ENCODE measurements at places on chromosomes 13 and 19.

- peak; percentile 79 for DNase-seq
Observed at GRCh38 chr19:13002166-13002898, 7.1 kb downstream of the NFIX start.

DNA sequence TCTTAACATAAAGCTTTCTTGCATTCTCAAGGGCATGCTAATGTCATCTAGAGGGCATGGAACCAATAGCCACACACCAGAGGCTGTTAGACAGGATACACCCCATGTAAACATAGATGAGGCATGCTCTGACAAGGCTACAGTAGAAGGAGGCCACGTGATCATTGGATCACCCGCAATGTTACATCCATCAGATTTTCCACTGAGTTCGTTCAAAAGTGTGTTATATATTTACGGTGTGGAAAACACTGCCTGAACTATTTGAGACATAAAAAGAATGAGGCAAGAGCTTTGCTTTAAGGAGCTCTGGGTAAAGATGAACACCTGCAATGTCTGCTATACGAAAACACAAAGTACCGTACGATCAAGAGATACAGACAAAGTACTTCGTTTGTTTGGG lies 817.5 kb upstream of the SLC10A2 start:
- no peak for DNase-seq

GRCh38 chr19:8366121-8366581 lies 2.2 kb downstream of the ANGPTL4 start:
- no peak for DNase-seq

- no peak for DNase-seq
Observed at GRCh38 chr19:1947651-1948209, 6.8 kb downstream of the CSNK1G2 start.

DNA sequence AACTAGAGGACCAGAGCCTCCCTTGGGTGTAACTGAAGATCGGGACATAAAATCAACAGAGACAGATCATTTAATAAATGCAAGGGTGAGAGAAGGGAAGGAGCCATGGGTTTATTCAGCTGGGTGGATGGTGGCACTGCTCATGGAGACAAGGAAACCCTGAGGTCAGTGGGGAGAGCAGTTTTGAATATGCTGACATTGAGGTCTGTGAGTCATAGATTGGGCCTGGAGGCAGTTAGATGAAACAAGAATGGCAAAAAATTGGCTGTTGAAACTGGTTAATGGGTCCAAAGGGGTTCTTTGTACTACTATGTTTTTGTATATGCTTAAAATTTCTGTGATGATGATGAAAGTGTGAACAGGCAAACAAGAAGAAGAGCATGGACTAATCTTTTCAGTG lies 5.1 kb upstream of the GTF3A start:
- no peak for DNase-seq

GRCh38 chr19:4541114-4541805 lies 1.4 kb upstream of the LRG1 start:
- DNase-seq = no peak

DNA sequence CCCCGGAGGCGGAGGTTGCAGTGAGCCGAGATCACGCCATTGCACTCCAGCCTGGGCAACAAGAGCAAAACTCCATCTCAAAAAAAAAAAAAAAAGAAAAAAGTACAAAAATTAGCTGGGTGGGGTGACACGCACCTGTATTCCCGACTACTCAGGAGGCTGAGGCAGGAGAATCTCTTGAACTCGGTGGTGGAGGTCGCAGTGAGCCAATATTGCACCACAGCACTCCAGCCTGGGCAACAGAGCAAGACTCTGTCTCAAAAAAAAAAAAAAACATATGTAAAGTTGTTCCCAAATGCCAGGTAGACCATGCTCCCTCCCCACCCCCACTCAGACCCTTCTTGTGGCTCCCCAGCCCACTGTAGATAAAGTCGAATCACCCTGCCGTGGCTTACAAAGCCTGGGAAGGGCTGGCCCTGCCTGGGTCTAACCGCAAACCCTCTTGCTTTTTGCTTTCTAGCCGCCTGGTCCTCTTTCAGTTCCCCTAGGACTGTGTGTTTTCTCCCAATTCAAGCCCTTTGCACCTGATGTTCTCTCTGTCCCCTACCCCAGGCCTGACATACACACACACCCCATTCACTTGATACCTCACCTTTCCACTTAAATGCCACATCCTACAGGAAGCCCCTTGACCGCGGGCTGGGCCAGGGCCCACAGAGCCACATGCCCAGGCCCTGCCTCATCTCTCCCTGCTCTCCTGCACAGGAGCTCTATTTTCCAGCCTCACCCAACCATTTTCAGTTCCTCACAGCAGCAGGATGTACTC lies 34.4 kb downstream of the MAP4K1 start:
- no peak for DNase-seq

- no peak for DNase-seq
Observed at GRCh38 chr13:74904556-74904955, 577.4 kb downstream of the TBC1D4 start.

DNA sequence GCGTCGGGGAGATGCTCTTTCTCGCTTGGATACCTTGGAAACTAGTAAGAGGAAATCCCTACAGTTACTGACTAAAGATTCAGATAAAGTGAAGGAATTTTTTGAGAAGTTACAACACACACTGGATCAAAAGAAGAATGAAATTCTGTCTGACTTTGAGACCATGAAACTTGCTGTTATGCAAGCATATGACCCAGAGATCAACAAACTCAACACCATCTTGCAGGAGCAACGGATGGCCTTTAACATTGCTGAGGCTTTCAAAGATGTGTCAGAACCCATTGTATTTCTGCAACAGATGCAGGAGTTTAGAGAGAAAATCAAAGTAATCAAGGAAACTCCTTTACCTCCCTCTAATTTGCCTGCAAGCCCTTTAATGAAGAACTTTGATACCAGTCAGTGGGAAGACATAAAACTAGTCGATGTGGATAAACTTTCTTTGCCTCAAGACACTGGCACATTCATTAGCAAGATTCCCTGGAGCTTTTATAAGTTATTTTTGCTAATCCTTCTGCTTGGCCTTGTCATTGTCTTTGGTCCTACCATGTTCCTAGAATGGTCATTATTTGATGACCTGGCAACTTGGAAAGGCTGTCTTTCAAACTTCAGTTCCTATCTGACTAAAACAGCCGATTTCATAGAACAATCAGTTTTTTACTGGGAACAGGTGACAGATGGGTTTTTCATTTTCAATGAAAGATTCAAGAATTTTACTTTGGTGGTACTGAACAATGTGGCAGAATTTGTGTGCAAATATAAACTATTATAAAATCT lies 2.7 kb upstream of the KCNRG start:
- DNase-seq = no peak

- DNase-seq = no peak
Observed at GRCh38 chr19:40778706-40779284, 748 bp downstream of the RAB4B start.

DNA sequence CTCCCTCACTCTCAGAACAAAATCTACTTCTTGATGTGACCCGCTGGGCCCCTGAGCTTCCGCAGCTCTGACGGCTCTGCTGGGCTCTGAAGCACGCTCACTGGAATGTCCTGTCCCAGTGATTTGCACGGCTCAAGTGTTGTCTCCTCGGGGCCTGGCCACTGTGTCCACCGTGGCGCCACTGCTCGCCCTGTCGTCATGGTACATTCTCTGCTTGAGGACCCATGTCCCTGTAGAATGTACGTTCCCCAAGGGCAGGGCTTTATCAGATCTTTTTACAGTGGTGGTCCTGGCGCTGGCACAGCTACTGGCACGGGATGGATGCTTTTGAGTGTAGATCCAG lies 12.1 kb downstream of the KLHL26 start:
- DNase-seq = no peak

DNA sequence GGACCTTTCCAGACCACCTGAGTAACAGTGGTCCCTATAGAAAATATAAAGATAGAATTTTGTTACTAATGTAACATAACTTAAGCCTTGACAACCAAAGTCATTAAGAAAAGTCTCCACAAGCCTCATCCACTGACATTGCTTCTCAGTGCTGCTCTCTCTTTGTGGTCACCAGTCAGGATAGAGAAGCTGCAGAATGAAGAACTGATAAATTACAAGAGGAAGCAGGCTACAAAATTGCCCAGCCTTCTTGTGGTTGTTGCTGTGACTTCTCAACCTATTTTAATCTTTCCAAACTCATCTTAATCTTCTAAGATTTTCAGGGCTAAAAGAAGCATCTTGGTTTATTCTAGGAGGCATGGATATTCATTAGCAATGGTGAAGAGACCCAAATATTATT lies 343.8 kb downstream of the MZT1 start:
- DNase-seq = no peak

DNA sequence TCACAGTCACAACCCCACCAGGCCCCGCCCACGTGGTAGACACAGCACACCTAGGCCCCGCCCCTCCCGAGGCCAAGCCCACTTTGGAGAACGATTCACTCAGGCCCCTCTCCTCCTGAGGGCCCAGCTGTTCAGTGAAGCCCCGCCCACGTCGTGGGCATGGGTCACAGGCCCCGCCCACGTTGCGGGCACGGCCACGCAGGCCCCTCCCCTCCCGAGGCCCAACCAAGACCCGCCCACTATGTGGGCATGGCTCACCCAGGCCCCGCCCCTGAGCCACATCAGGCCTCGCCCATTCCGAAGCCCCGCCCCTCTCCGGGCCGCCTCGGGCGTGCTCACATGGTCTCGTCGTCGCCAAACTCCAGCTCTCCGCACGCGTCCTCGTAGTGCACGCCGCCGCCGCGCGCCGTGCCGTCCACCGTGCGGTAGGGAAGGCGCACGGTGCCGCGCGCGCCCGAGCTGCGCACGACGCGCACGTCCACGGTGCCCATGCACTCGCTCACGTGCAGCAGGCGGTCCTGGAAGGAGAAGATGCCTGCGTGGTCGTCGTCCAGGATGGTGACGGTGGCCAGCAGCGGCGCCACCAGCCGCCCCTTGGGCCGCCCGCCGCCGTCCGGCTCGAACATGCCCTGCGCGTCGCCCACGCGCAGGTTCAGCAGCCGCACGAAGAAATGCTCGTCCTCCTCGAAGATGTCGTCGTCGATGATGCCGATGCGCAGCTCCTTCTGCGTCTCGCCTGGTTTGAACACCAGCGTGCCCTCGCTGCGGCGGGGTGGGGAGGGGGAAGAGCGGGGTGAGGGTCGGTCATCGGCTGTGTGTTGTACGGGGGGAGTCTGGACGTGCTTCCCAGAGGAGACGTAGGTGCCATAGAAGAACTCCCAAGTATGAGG lies 24.0 kb downstream of the SLC8A2 start:
- DNase-seq = peak; percentile 59

DNA sequence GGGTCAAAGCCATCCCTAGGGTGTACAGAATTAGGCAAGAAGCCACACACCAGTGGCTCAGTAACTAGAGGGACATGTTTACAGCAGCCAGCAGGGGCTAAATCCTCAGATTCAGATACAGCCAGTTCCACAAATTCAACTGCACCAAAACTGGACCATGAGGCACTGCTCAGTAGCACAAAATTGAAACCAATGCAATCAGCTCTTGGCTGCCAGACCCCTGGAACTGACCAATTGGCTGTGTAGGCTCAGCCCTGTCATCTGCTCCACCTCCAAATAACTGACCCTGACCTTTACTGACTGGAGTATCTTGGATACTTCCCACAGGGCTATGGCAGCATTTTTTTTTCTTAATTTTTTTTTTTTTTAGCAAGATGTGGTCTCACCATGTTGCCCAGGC lies 226.5 kb downstream of the FOXO1 start:
- DNase-seq = no peak

- DNase-seq = peak; percentile 25
Observed at GRCh38 chr13:45564133-45564776, 51.3 kb downstream of the ERICH6B start.

- DNase-seq = no peak
Observed at GRCh38 chr13:51538591-51539179, 45.6 kb upstream of the WDFY2 start.

DNA sequence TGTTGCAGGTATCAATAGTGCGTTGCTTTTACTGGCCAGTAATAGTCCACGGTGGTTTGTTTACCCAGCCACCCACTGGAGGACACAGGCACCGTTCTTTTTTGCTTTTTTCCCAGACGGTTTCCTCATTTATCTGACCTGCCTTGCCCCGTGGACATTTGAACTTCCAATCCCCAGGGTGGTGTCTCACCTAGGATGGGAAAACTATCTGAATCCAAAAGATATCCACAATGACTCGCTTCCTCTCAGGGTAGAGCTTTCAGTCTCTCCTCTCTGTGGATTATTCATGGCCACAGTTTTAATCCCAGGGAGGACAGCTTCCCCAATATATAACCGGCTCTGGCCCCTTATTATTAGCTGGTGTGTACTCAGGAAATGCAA lies 170.8 kb downstream of the FOXO1 start:
- DNase-seq = no peak

GRCh38 chr19:10797541-10798256 lies 38.3 kb downstream of the TMED1 start:
- DNase-seq = no peak

- no peak for DNase-seq
Observed at GRCh38 chr19:2780284-2780683, 2.8 kb downstream of the SGTA start.
